ENCODE measurements at places on chromosomes 2 and 18.
A peak's percentile ranks its signal among the peaks of the same experiment; 100 is the strongest.

GRCh38 chr2:88010136-88010535 lies 6.2 kb downstream of the RNU2-63P start:
- DNase-seq, result no peak

GRCh38 chr18:8537400-8537799 lies 71.8 kb upstream of the RAB12 start:
- no peak for DNase-seq

DNA sequence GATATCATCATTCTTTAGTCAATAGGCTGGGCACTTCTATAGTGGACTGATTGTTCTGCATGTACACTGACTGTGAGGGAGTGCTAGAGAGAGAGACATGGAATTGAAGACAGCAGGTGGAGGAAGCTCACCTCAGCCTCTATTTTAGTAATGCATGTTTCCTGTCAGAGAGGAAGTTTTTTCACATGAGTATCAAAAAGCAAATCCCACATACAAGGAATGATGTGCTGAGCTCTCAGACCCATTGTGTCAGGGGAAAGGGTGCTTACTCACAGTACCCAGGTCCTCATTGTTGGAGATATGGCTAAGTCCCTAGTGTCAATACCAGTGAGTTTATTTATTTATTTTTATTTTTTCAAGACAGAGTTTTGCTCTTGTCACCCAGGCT lies 9.9 kb upstream of the CDK15 start:
- no peak for DNase-seq

GRCh38 chr2:215314896-215315295 lies 3.0 kb downstream of the ATIC start:
- DNase-seq, result no peak

DNA sequence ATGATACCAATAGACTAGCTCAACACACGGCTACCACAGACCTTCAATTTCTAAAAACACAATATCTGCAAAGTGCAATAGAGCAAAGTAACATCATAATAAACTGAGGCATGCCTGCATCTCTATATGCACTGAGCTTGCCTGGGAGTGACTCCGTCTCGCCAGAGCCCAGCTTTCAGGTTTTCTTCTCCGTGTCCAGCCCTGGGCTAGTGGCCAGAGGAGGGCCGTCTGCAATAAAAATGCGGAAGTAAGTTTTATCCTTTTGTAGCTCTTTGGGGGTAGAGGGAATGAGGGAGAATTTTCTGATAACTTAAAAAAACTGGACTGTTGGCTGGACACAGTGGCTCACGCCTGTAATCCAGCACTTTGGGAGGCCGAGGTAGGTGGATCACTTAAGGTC lies 41.0 kb upstream of the GPR17 start:
- no peak for DNase-seq

DNA sequence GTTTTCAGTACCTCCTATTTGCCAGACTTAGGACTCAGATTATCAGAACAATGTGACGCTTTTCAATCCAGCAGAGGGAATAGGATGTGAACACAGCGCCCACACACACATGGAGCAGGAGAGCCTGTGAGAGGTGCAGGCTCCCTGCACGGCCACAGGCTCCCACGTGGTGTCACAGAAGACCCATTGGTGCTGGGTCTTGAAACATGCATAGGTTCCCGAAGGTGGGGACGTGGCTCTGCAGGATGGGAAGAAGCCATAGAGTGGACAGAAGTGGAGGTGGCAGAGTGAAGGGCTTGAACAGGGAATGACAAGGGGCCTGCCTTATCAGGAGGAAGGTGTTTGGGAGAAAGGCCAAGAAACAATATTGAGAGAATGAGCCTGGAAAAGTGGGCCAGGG lies 78.5 kb upstream of the BCL2L11 start:
- no peak for DNase-seq

GRCh38 chr2:38444247-38444646 lies 67.2 kb upstream of the ATL2 start:
- no peak for DNase-seq

DNA sequence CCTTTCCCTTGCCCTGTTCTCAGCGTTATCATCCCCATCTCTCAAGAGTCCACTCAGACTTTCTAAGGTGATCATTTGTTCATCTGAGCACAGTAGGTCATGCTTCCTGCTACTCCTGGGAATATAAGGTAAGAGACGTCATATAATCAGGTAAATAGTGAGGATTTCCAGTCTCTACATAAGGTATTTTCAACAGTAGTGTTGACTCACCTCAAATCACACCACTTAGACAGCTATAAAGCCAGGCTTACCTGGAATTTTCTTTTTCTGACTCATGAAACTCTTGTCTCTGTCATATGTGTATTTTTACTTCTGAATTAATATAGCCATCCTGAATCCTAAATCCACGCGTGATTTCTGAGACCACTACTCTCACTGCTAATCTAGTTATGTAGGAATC lies 443.2 kb downstream of the ARHGAP15 start:
- DNase-seq, result no peak

DNA sequence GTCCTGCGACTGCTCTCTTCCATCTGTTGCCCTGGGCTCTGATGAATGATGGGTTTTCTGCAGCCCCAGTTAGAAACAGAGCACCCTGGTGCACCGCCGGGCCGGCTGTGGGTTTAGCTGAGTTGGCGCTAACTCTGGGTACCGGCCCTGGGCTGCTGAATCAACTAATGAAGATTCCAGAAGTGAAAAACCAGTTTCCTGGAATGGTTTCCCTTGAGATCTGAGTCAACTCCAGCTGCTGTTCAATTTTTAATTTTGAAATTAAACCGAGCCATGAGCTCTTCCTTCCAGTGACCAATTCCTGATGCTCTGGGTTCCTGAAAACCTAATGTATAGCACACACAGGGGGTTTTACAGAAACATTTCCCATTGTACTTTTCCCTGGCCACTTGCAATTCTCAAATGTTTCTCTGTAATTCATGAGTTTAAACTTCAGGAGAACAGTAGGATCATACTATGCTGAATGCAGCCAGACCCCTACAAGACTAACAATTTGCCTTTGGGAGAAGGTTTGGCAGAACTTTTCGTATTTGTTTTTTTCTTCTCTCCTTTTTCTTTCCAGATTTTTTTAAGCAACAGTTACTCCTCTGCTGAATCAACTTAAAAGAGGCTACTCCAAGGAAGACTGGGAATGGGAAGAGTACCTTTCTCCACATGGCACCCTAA lies 5.5 kb downstream of the COL6A3 start:
- no peak for DNase-seq

- no peak for DNase-seq
Observed at GRCh38 chr2:25337276-25337675, 4.4 kb downstream of the DNMT3A start.

GRCh38 chr2:73780237-73780582 lies 307 bp upstream of the DUSP11 start:
- no peak for DNase-seq

- no peak for DNase-seq
Observed at GRCh38 chr18:7358989-7359726, 128.3 kb downstream of the LRRC30 start.

- no peak for DNase-seq
Observed at GRCh38 chr2:43331422-43331821, 105.0 kb upstream of the ZFP36L2 start.

DNA sequence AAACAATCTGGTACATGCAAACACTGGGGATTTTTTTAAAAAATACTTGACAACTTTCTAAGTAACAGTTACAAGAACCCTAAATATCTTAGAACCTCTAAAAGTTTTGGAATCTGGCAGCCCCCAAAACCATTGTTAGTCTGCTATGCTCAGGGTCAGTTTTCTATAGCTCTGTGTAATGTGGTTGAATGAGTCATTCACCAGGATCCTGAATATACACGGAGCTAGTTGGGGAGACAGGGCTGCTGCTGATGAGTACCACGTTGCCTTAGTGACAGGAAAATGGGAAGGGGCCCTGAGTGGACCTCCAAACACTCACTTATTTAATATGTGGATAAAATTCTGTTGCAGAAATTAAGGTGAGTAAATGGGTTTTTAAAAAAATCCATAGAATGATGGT lies 36.9 kb upstream of the TANC1 start:
- no peak for DNase-seq

DNA sequence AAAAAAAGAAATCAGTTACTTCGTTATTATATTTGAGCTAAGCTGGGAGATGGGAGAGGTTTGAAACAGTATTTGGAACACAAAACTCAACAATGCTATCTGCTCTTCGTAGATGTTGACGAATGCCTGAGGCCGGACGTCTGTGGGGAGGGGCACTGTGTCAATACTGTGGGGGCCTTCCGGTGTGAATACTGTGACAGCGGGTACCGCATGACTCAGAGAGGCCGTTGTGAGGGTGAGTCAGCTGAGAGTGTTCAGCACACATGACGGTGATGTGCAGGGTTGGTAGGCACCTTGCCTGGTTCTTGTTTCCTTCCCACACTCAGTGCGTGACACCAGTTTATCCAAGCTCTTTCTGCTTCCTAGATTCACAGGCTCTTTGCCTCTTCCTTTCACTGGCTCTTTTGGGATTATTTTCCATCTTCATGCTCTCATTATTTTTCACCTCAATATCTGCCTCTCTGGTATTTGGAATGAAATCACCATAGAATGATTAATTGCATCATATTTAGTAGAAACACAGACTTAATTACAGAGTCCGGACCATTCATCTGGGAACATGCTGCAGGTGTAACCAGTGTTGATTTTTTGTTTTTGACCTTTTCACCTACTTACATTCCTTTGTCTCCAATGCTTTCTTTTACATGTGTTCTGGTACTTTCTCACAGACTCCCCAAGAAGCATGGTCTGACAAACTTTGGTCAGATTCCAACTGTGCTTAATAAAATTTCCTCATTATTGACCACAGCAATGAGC lies 200.6 kb upstream of the RASGRP3 start:
- DNase-seq, result no peak

GRCh38 chr2:159613091-159613490 lies 3.3 kb downstream of the BAZ2B start:
- DNase-seq, result no peak

GRCh38 chr2:157466764-157467163 lies 22.9 kb upstream of the CYTIP start:
- DNase-seq, result no peak

GRCh38 chr2:11477994-11478393 lies 12.0 kb upstream of the E2F6 start:
- DNase-seq, result peak; percentile 77

- DNase-seq, result no peak
Observed at GRCh38 chr18:11429876-11430275, 179.5 kb upstream of the SLC35G4 start.

GRCh38 chr2:150644298-150645067 lies 157.0 kb upstream of the RND3 start:
- no peak for DNase-seq

- no peak for DNase-seq
Observed at GRCh38 chr2:219901155-219901554, 273.7 kb downstream of the SLC4A3 start.

GRCh38 chr2:25310965-25311864 lies 30.5 kb downstream of the DNMT3A start:
- no peak for DNase-seq

DNA sequence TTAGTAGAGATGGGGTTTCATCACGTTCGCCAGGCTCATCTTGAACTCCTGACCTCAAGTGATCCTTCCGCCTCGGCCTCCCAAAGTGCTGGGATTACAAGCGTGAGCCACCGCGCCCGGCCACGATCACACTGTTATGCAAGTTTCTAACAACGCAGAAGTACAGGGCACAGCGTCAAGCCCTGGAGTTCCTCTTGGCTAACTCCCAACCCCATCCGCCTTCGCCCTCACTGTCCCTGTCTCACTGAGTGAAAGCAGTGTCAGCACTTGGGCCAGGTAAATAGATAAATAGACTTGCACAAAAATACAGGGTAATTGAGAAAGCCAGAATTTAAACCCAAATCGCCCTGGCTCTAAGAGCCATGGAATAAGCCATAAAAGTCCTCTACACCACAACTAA lies 111.7 kb downstream of the ACVR1 start:
- DNase-seq, result no peak

- no peak for DNase-seq
Observed at GRCh38 chr2:221205103-221205673, 366.9 kb downstream of the EPHA4 start.

DNA sequence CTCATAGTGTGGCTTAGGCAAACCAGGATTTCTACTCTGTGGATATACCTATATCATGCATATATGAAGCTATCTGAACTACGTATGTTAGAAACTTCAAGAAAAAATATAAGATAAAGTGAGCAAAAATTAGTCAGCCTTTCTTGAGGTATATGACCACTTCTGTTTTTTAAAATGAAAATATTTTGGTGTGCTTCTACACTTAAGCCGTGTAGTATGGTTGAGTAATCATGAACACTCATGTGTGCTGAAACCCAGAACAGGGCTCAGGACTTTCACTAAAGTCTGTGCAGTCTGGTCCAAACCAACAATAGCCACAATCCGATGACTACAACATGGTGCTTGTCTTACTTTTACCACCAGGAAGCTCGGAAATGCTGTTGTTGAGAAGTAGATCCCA lies 48.9 kb upstream of the TMEM177 start:
- DNase-seq, result no peak
